ENCODE measurements at places on chromosomes 12 and 14.

GRCh38 chr14:102125546-102125945 is 14.2 kb upstream of the WDR20 start:
- DNase-seq, result no peak

GRCh38 chr14:53380052-53380866 is 227.1 kb upstream of the DDHD1 start:
- no peak for DNase-seq

- DNase-seq, result no peak
These were observed 192.9 kb downstream of the C12orf75 start for GRCh38 chr12:105523164-105524057.

DNA sequence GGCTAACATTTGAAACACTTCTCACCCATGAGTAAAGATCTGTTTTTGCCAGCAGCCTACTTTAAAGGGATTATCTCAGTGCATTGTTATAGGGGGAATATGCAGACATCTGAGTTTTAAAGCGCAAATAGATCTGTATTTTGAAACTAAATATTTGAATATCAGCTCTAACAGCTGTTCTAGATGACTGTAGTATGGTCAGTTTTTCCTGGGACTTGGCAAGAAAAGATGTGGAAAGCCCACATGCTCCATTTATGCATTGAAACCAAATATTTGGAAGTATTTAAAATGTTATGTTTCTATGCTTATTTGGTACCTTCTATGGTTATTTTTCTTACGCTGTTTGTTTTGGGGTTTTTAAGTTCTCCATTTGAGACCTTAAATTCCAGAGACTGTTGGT is 41.7 kb downstream of the RIC8B start:
- no peak for DNase-seq

DNA sequence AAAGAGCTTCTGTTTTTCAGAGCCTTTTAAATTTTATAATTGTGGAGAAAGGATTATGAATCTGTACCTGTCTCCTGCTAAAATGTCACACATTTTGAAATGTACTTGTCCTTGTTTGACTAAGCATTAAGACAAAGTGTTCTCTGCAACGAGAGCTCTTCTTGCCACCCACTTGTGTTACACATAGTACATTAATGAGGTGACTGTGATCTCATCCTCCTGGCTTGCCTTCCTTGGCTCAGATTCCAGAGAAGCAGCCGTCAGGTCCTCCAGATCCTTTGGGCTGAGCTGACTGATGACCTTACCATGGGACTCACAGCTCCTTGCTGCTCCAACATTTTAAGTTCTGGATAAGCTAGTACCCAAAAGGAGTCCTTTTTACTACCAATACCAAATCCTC is 81.4 kb downstream of the BBS10 start:
- no peak for DNase-seq

- no peak for DNase-seq
These were observed 112.8 kb downstream of the EGLN3 start for GRCh38 chr14:33837943-33838683.

GRCh38 chr12:43891856-43892574 is 56.1 kb downstream of the TMEM117 start:
- DNase-seq, result no peak

GRCh38 chr14:21001218-21001617 is 2.1 kb downstream of the SLC39A2 start:
- DNase-seq, result no peak

- DNase-seq, result no peak
These were observed 31.1 kb downstream of the IRF2BPL start for GRCh38 chr14:76997257-76997970.

- DNase-seq, result peak; percentile 56
These were observed 888.6 kb upstream of the SEL1L start for GRCh38 chr14:82422230-82422629.

GRCh38 chr14:77100961-77101360 is 2.9 kb downstream of the CIPC start:
- no peak for DNase-seq

GRCh38 chr12:124390442-124391097 is 95.7 kb downstream of the RFLNA start:
- DNase-seq, result no peak

- no peak for DNase-seq
These were observed 79.9 kb downstream of the PHLDA1 start for GRCh38 chr12:75951399-75952278.

DNA sequence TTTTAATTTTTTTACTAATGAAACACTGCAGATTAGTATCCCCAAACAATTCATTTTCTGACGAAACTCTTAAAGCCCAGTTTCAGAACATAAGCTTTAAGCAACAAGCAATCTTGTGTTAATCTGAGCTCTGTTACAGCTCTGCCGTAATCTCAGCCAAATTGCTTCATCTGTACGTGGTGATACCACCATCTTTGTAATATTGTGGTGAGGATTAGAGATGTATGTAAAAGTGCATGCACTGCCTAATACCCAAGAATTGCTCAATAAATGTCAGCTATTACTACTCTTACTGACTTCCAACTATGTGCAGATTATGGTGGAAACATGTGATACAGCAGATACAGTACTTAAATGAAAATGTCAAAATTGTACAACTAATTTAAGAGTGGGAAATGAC is 1.8 kb downstream of the AKAP5 start:
- DNase-seq, result no peak

DNA sequence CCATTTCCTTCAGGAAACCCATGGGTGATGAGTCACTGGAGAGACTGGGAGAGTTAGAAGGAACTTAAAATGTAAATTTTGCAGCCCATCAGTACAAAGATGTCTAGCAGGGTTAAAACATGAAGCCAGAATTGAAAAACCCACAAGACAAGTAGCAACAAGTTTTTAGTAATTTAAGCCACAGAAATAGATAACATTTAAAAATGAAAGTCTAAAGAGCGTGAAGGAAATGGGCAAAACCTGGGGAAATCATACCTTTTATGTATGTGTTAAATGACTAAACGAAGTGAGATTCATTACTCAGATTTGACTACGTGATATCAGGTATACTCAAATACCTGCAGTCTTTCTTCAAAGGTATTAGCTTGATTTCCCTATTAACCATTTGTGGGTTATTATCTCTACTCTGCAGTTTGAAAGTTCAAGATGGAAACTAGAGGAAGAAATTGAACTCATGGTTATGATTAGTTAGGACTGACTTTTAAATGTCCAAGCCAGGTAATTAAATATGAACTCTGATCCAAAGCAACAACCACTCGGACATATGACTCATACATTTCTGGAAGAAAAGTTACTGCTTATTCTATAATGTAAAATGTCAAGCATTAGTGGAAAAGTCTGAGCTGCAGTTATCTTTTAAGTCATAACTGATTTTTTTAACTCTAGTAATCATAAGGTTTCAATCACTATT is 84.1 kb downstream of the ITPR2 start:
- DNase-seq, result no peak
